Stimulated activated CD4-positive, alpha-beta T cell treated with anti-CD3 and anti-CD28 coated beads, Interleukin-2, amount 100 ng/mL, for 4 hours (primary cell): ENCODE measurements at places on chromosomes 4 and X.

GRCh38 chr4:2873329-2873728 lies 29.7 kb downstream of the ADD1 start:
- no peak for DNase-seq

GRCh38 chr4:123705419-123705818 lies 308.8 kb downstream of the SPRY1 start:
- no peak for DNase-seq

- no peak for DNase-seq
Observed at GRCh38 chr4:5166377-5166776, 115.1 kb downstream of the STK32B start.

DNA sequence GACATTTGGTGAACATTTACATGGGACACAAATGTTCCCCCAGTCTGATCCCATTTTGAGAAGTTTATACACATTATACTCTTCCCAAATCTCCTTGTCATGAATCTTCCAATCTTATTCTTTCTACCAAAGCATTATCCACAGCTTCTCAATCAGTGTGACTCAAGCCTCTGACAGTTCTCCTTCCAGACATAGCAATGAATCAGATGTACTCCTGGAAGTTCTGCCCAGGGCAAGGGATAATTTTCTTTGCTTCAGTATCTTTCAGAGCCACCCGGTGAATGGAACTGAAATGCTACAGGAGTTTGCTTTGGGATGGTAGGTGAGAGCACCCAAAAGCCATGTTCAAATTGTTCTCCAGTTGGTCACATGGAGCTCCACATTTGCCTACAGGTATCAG lies 145.5 kb downstream of the ANXA5 start:
- DNase-seq: no peak

DNA sequence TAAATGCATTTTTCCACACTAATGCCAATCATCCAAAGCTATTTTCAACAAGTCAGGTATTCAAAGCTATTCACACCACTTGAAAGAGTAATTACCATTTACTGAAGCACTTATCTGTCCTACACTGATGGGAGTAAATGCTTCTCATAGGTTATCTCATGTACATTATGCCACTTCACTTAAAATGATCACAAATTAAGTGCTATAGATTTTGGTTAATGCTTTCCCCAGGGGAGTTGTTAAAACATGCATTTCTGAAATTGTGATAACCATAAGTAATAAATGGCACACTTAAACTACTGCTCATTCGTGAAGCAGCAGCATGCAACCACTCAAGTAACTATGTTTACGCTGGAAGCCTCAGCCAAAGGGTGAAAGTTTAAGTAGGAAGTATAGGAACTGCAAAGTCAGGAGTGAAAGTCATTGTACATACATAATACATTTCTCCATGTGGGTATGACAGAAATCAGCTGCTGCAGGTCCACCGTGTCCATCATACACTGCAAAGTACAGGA lies 6.6 kb downstream of the PPM1K start:
- no peak for DNase-seq

- DNase-seq: no peak
Observed at GRCh38 chr4:94978904-94979303, 221.1 kb downstream of the BMPR1B start.

- DNase-seq: no peak
Observed at GRCh38 chr4:152463562-152463961, 72.3 kb downstream of the FBXW7 start.

DNA sequence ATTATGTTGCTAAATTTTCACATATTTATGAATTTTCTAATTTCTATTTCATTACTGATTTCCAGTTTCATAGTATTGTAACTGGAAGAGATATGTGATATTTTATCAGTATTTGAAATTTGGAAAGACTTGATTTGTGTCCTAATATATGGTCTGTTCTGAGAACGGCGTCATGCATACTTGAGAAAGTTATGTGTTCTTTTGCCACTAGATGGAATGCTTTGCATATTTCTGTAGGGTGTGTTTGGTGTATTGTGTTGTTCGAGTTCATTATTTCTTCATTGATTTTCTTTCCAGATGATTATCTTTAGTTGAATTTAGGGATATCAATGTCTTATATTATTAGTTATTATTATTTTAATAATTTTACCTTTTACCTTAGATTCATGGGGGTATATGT lies 110.6 kb upstream of the ITM2A start:
- no peak for DNase-seq

DNA sequence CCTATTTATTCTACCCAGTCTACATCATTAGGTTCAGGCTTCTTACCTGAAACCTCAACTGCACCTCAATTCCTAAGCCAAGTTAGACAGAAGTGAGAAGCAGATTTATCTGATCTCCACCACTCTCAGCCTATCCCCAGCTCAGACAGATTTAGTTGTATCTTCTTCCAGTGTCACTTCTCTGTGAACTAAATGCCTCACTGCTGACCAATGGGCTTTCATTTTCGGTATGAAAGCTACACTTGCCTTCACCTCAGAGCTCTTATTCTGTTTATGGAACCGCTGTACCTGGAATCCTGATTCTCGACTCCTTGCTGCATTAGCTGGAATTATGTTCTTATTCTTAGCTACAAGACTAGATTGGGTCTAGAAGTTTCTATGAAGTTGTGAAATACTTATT lies 833.2 kb downstream of the CCSER1 start:
- no peak for DNase-seq

- DNase-seq: no peak
Observed at GRCh38 chrX:39693298-39693697, 404.5 kb downstream of the BCOR start.

- DNase-seq: no peak
Observed at GRCh38 chrX:17164941-17165340, 210.1 kb upstream of the NHS start.

DNA sequence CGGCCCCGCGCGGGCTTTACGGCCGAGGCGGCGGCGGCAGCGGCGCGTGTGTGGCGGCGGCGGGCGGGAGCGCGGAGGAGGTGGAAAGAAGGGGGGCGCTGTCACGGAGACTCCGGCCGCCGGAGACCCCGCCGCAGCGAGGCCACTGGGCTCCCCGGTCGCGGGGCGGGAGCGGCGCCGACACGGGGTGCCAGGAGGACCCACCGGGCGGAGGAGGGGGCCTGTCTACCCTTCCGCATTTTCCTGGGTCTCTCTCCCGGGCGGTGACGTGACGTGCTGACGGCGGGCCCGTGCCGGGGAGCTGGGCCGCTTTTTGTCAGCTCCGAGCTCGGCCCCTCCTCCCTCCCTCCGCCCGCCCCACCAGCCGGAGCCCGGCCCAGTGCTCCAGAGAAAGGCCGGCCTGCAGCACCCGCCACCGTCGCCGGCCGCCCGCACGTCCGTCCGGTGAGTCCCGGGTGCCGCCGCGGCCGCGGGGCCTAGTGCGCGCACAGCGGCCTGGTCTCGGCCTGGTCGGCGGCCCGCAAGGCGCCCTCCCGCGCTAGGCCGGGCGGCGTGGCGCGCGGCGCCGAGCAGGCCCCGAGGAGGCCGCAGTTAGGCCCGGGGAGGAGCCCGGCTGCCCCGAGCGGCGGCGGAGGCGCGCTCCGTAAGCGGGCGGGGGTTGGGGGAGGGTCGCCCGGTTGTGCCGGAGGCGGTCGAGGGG lies at the start of gene ZFX:
Gene ZFX (plus strand): TSS at position 379 of the 700 bp plus-strand sequence. CDS start 23,014 bp downstream, outside the sequence.
- peak; percentile 56 for DNase-seq

GRCh38 chr4:74772783-74773182 lies 21.5 kb downstream of the BTC start:
- DNase-seq: no peak

DNA sequence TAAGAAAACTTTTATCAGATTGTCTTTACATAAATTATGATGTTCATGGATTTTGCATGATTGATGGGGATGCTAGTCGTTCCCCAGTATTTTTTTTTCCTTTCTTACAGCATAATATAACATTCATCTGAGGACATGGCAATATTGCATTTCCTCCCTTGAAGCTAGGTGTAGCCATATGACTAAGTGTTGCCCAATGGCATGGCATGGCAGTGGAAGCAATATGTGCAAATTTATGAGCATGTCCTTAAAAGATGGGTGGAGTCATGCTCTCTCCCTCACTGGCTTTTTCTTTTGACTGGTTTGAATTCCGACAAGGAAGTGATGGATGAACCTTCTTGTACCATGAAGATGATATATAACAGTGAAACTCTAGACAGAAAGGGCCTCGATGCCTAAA lies 96.3 kb downstream of the BANK1 start:
- DNase-seq: no peak

DNA sequence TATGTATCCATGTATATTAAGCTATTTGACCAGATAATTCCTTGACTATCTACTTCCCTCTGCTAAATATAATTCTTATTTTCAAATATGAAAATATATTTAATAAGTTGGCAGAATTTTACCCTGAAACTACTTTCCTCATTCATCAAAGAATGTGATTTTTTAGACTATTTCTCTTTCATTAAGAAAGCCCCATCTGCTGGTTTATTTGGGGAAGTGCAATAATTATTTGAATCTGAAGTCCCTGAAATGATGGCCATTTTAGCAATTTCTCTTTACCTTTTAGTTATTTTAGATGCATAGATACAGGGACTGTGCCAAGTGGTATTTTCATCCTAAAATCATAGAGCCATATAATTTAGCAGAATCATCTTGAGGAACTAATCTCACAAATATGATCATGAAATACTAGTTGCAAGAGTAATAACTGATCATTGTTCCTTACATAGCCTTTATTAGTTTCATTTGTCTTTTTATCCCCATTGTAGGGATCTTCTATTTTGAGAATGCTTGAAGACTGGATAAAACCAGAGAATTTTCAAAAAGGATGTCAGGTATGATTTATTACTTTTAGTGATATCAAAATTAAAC lies 39.0 kb downstream of the ENPEP start:
- no peak for DNase-seq

DNA sequence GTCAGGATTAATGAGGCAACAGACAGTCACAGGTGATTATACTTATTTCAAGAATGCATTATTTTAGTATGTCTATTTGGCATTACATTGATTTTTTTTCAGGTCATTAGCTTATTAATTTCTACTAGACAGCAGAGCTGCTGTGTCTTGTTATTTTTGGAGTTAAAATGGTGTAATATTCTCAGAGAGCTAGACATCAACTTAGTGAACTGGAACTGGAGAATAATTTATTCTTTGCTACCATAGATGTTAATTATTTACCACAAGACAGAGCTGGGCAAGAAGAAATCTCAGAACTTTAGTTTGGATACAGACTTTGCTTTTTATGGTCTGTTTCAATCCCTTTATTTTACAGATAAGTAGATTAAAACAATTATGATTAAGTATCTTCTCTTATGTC lies 10.2 kb upstream of the HPGD start:
- no peak for DNase-seq

GRCh38 chr4:138647433-138647832 lies 368.1 kb upstream of the NOCT start:
- DNase-seq: no peak

GRCh38 chr4:187962926-187963325 lies 32.6 kb upstream of the ZFP42 start:
- DNase-seq: no peak

DNA sequence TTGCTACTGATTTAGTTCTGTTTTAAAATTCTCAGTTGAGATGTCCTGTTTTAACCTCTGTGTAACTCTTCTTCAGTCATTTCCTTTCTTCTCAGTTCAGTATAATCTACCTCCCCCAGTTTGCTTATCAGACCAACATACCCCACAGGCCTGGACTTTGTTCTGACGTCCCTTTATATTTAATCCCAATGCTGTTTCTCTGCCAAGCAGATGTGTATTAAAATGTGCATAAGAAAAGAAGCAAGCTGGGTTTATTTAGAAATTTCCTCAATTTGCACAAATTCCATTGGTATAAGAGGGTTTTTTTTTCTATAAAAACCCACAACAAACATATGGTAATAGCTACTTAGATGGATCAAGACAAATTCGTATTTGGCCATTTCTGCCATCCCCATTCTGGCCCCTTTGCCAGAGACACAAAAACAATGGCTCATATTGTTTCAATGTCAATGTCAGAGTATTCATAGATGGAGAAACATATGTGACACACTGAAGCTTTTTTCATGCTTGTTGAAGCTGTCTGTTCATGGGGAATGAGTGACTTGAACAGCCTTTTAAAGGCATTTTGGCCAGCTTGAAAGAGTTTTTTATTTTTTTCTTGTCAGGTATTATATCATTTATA lies 24.5 kb downstream of the HCCS start:
- DNase-seq: no peak

GRCh38 chrX:112056476-112056875 lies 26.1 kb downstream of the TRPC5 start:
- DNase-seq: no peak

- no peak for DNase-seq
Observed at GRCh38 chrX:13452283-13452682, 117.1 kb upstream of the EGFL6 start.

DNA sequence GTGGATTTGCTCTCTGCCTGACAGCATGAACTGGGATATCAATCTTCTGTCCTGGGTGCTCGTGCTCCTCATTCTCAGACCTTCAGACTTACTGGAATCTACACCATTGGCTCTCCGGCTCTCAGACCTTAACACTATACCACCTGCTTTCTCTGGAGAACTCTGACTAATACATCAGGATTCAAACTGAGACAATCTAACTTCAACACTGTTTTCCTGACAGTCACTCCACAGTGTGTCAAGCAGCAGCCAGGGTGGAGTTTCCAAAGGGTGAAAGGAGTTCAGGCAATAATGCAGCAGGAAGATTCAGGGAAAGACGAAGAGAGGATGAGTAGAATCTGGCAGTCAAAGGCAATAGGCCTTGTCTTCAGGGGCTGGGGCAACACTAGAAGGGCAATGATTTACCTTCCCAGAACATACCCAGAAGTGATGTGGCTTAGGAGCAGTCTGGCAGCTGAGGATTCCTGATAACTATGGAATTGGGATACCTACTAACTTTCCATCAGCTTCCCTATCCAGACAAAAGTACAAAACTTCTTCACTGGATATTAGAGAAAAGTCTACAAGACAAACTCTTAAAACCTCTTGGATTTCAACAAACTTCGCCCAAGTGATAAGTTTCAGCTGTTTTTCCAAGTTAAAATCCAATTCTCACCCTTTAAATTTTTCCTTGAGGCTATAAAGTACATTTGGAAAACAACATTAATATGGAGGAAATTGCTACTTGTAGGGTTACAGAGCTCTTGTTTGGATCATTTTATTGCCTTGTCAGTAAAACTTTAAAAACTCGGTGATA lies 58.4 kb upstream of the SLIT2 start:
- no peak for DNase-seq

DNA sequence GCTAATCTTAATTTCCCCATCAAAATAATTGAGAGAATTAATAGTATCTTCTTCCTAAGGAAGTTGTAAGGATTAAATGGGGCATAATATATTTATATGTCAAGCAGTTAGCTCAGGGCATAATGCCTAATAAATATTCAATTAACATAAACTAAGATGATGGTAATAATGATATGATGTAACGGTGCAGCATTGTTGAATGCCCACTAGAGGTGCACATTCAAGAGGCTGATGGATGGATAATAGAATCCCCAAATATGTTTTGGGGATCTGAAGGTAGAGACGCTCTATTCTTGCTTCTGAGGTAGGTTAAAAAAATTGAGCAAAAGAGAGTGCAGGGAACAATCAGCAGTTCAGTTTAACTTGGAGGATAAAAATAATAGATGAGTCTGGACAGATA lies 37.1 kb downstream of the ATOH1 start:
- DNase-seq: no peak

- no peak for DNase-seq
Observed at GRCh38 chr4:76694056-76694455, 203.9 kb downstream of the SOWAHB start.
